ENCODE measurements at places on chromosomes 4 and X.

GRCh38 chr4:34732176-34732950 is 1512.0 kb downstream of the ARAP2 start:
- no peak for DNase-seq

DNA sequence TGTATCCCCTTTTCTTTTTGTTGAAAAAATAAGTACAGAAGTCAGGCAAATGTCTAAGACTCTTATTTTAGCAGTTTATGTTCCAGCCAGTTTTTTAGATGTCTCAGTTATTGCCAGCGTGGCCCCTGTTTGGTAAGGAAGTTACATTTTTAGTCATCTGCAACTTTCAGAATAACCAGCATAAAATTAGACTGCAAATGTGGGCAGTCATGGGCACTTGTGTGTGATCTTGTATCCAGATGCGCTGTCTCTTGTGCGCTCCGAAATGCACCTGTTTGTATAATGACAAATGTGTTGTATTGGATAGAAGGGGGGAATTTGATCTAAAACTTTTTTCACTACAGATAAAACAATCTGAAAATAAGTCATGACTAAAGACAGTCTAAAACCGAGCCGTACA is 44.3 kb upstream of the CLCN4 start:
- DNase-seq: no peak

GRCh38 chr4:101418466-101418865 is 71.1 kb upstream of the PPP3CA start:
- DNase-seq: no peak

- DNase-seq: no peak
Observed at GRCh38 chrX:3509934-3510333, 163.5 kb upstream of the MXRA5 start.

DNA sequence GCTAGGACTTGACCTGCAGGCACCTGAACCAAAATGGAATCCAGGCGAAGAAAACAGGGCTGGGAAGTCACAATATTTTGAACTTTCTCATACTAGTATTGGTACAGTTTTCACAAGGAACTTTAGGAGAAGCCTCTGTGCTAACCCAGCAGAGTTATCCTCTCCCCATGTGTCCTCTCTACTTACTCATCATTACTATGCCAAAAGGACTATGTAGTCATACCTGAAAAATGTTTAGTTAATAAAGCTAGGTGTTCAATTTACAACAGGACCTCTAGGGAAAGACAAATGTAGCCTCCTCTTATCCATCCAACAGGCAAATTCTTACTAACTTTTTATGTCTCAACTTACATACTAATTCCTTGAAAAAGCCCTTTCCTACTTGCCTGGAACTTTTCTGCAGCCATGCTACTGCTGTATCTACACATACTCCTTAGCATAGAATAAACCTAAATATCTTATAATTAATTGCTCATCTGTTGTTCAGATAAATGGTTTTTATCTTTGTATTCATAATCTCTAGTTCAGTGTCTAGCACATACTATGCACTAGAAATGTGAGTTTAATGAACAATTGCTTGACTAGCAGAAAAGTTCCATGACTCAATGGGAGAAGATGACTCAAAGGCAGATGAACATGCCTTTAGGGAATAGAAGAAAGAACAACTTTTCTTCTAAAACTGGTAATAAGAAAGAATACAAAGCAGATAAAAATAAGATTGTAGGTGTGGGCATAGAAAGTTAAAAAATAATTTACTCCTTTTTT is 215.5 kb upstream of the VEGFC start:
- no peak for DNase-seq

GRCh38 chr4:178448372-178449035 is 1006.3 kb upstream of the AGA start:
- DNase-seq: no peak

GRCh38 chrX:9765737-9766097 is at the start of gene GPR143:
GPR143 (minus strand) TSS chrX:9765847; CDS start chrX:9765817, 30 bp downstream.
- DNase-seq: no peak

- no peak for DNase-seq
Observed at GRCh38 chr4:6337331-6337935, 67.8 kb downstream of the WFS1 start.

DNA sequence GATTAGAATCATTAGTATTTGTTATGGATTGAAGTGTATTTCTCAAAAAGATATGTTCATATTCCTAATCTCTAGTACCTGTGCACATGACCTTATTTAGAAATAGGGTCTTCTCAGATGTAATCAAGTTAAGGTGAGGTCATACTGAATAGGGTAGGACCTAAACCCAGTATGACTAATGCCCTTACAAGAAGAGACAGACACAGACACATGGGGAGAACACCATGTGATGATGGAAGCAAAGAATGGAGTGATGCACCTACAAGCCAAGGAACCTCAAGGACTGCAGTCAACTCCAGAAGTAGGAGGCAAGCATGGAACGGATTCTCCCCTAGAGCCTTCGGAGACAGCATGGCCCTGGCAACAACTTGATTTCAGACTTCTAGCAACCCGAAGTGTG is 31.4 kb downstream of the OTUD4 start:
- DNase-seq: no peak

DNA sequence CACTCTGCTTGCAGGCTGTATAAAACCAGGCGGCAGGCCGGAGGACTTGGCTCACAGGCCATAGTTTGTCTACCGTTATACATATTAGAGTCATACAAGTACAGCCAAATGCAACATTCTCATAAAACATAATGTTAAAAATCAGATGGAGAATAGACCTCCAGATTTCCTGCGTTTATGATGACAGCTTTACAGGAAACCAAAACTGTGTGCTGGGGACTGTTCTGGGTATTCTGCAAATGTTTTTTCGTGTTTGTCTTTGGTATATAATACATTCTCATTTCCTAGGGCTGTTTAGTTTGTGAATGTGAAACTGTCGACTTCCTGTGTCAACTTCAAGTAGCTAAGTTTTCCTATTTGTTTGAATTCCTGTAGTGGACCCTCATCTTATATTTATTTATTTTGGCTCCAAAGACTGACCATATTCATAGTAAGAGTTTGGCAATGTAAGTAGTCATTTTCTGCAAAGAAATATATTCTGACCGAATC is 79.5 kb upstream of the FAM9C start:
- no peak for DNase-seq

GRCh38 chr4:186693159-186693815 is 30.4 kb downstream of the FAT1 start:
- no peak for DNase-seq

DNA sequence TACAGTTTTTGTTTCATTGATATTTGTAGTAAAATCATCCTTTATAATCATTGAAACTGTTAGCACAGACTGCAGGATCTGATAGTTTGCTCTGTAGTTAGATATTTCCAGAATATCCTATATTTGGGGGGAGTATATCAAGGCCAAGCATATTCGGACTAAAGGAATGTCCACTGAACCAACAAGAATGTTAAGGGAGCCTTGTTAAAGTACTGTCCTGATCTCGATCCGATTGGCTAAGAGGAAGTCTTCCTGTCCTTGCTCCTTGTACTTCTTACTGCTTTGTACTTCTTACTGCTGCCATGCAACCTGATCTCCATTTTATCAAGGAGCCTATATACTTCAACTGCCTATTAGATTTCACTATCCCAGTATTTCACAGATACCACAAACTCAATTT is 449.3 kb downstream of the RPA4 start:
- no peak for DNase-seq

Measured in activated T-helper 9 cell treated with anti-CD3 and anti-CD28 coated beads, Interleukin-2, amount 50 U/mL, for 16 hours (primary cell).